Gastrocnemius medialis (tissue), 4 donors: ENCODE measurements at places on chromosomes 6 and 20.
A peak's percentile ranks its signal among the peaks of the same experiment; 100 is the strongest.

DNA sequence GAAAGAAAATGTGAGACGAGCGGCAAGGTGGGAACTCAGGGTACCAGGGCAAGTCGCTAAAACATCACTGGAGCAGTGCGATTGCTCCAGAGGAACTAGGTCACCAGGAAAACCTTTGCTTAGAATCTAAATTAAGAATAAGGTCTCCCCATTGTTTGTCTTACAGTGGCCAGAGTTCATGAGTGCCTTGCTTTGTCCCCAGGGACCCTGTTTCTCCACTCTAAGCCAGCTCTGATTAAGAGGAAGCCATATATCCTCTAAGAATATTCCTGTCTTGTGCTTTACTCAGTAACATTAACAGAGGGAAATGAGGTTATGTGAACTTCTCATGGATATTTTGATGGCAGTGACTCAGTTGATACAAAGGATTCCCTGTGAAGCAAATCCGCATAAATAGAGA lies 305.8 kb downstream of the CD83 start:
- no peak for DNase-seq

DNA sequence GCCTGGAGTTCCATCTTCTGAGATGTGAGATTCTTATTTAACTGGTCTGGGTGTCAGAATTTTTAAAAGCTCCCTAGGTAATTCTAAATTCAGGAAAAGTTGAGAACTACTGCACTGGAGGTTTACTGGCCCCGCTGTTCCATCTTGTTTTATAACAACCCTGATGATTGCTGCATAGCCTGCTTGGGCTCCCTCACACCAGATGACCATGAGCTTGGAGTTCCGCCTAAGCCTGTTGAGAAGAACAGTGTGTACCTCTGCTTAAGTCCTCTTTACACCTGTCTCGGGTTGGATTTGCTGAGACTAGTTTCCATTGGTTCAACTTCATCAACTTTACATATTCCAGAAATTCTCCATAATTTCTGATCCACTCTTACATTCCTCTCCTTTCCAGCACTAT lies 77.9 kb downstream of the FKBP5 start:
- DNase-seq, result peak; percentile 91

DNA sequence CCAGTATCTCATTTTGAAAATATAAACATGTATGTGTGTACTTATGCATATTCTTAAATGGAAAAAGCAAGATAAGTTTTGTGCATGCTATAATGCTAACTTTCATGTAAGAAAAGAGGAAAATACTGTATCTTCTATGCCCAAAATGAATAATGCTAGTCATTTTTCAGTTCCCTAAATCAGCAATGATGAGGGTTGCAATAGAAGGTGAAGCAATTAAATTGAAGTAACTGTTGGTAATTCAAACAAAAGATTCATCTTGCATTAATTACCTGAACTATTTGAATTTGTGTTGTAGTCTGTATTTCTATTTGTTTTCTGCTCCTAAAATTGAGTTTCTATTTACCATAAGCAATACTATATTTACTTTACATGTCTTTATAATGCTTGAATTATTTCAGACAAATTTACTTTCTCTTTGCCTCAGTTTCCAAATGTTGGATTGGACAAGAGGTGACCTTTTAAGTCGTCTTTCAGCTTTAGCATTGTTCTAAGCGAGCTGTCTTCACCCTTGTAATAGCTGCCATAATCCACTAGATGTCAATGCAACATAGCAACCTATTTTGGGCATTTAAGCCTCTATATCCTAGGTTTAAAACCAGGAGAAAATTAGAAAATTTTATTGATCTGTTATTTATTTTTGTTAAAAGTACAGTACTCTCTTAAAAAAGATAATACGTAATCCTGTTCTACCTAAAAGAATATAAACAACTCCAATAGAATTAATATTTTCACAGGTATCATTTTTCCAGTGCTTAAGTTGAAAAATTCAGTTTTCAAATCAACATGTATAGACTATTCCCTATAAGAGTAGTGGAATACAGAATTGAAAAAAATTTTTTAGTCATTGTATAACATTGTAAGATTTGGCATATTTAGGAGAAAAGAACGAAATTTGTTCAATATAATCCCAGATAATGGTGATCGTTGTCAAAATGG lies 52.3 kb upstream of the IFNGR1 start:
- DNase-seq, result no peak

DNA sequence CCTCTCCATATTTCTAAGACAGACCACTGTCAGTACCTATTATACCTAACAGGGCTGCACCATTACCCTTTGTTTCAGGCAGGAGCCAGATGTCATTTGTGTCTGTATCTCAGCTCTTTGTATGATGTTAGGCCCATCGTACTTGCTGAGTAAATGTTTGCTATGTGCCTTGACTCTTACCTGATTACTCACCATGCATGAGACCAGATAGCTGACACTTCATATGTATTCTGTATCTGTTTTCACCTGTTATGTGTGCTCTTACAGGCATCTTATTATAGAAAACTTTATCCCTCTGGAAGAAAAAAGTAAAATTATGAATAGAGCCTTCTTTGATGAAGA lies 31.7 kb upstream of the ASXL1 start:
- DNase-seq, result no peak
